Hippocampal formation (tissue), 2 donors: ENCODE measurements at places on chromosomes 3 and 15.

- DNase-seq, result no peak
Observed at GRCh38 chr3:44117239-44117638, 124.4 kb upstream of the TOPAZ1 start.

DNA sequence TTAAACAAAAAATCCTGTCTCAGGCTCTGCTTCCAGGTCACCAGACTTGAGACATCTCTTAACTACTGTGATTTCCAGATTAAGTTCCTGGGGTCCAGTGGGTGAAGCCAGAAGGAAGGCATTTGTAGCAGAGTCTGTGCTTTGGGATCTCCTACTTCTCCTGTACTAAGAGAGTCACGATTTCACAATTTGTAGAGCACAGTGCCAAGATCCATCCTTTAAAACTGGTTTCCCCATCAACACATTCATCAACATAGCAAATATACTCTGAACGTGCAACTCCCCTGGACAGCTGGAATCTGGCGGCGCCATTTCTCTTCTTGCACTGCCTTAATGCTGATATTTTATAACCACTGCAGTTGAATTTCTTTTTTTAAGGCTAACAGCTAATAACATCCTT, 33.2 kb downstream of the CDCP1 start:
- DNase-seq, result no peak

DNA sequence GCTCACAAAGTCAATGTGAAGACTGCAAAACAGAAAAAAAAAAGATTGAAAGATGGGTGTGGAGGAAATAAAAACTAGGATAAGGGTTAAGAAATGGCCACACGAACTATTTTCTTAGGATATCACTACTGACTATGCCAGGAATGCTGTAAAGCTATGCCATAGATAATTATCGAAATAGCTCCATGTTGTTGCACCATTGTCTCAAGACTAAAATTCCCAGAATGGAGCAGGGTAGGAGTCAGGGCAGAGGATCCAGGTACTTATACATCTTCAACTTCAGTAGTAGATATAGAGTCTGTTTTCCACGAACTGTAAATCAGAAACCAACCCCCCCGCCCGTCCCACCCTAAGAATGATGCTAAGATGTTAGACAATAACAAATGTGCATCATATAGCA, 302.2 kb downstream of the NAALADL2 start:
- no peak for DNase-seq

GRCh38 chr3:50100956-50101845, 12.5 kb downstream of the RBM5 start:
- DNase-seq, result no peak

- no peak for DNase-seq
Observed at GRCh38 chr3:131142580-131142979, 115.9 kb downstream of the NEK11 start.

GRCh38 chr3:156749244-156749643, 74.9 kb downstream of the TIPARP start:
- DNase-seq, result peak; percentile 26

DNA sequence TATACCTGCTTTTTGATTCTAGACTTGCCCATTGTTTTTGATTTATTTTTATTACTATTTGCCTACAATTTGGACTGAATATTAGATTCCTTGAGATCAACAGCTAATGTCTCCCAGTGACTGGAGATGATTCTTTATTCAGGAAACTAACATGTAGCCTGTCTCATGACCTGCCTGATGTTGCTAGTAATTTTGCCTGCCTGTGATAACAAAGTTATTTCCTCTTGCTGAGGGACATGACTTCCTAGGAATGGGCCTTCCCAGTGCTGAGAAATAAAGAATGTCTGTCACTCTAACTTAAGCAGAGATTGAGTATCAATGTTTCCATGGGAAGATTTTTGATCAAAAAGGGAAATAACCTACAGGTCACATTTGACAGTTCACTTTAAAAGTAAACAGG, 13.4 kb upstream of the NPHP3 start:
- no peak for DNase-seq

- DNase-seq, result no peak
Observed at GRCh38 chr15:45662375-45662774, 27.5 kb downstream of the SQOR start.

GRCh38 chr15:70245932-70246622, 148.4 kb upstream of the TLE3 start:
- peak; percentile 16 for DNase-seq

GRCh38 chr3:173770011-173770410, 372.5 kb downstream of the NLGN1 start:
- no peak for DNase-seq

- DNase-seq, result peak; percentile 6
Observed at GRCh38 chr3:153970741-153971347, 150.3 kb upstream of the ARHGEF26 start.

- DNase-seq, result no peak
Observed at GRCh38 chr3:12230406-12230805, 58.5 kb upstream of the PPARG start.
